ENCODE measurements at places on chromosomes 6 and 20.

DNA sequence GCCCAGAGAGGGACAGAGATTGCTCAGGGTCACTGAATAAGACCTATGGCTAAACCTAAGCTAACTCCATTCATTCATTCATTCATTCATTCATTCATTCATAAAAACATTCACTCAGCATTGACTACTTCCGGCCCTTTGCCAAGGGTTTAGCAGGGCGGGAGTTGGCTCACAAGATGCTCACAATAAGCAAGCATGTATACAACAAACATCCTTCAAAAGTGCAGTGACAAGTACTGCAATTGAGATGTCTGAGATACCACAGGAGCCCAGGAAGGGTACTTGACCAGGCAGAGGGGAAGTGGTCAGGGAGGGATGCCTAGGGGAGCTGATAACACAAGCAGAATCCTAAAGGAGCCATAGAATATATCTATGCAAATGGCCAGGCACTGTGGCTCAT, 18.2 kb upstream of the KIAA1755 start:
- no peak for DNase-seq

- DNase-seq = no peak
Observed at GRCh38 chr6:105746509-105746908, 339.6 kb upstream of the PRDM1 start.

GRCh38 chr6:41367700-41368099, 32.3 kb downstream of the NCR2 start:
- DNase-seq = no peak

DNA sequence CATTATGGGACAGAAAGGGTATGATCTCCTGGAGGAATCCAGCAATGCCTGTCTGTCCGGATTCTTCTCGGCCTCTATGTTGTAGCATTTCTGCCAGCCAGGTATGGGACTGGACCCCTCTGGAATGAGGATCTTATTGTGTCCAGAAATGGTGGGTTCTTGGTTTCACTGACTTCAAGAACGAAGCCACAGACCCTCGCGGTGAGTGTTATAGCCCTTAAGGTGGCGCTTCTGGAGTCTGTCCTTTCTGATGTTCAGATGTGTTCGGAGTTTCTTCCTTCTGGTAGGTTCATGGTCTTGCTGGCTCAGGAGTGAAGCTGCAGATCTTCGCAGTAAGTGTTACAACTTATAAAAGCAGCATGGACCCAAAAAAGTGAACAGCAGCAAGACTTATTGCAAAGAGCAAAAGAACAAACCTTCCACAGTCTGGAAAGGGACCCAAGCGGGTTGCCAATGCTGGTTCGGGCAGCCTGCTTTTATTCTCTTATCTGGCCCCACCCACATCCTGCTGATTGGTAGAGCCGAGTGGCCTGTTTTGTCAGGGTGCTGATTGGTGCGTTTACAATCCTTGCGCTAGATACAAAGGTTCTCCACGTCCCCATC, 62.3 kb upstream of the IER3 start:
- DNase-seq = no peak

Measured in stimulated activated CD4-positive, alpha-beta T cell treated with anti-CD3 and anti-CD28 coated beads, TNF-alpha, amount 100 ng/mL, for 4 hours (primary cell).